ENCODE measurements at places on chromosomes 16 and 17.

DNA sequence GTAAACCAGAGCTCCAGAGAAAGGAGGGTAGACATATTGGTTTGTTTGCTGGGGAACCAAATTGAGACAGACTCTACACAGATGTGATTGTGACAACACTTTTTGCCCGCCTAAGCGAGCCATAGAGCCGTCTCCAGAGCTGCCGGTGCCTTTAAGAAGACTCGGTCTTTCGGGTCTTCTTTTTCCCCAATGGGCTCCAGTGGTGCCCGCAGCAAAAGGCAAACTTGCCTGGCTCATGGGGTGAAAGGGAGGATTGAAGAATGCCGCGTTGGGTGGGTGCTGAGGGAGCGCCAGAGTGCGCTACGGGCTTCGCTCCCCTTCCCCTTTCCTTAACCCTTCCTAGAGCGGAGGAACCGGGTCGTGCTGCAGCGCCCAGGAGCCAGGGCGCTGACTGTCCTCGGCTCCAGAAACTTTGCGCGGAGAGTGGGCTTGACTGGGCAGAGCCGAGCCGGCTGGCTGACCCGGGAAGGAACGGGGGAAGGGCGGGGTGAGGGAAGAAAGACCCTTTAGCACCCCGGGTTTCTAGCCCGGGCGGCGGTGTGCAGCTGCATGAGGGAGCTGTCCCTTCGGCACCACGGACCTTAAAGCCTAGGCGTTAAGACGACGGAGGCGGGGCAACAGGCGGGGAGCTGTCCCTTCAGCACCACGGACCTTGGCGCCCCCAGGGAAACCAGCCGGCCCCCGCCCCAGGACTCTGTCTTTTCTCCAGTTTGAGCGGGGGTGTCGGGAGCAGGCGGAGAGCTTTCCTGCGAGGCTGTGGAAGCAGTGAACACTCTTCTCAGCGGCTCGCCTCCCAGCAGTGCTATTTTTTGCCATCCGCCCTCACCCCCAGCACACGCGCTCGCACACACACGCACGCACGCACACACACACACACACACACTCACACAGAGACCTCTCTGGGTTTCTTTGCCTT is at the start of gene CACNG3:
TSS of gene CACNG3 (plus strand) at position 880 of the 916 bp plus-strand sequence. CDS start 420 bp downstream, outside the sequence.
- no peak for DNase-seq

DNA sequence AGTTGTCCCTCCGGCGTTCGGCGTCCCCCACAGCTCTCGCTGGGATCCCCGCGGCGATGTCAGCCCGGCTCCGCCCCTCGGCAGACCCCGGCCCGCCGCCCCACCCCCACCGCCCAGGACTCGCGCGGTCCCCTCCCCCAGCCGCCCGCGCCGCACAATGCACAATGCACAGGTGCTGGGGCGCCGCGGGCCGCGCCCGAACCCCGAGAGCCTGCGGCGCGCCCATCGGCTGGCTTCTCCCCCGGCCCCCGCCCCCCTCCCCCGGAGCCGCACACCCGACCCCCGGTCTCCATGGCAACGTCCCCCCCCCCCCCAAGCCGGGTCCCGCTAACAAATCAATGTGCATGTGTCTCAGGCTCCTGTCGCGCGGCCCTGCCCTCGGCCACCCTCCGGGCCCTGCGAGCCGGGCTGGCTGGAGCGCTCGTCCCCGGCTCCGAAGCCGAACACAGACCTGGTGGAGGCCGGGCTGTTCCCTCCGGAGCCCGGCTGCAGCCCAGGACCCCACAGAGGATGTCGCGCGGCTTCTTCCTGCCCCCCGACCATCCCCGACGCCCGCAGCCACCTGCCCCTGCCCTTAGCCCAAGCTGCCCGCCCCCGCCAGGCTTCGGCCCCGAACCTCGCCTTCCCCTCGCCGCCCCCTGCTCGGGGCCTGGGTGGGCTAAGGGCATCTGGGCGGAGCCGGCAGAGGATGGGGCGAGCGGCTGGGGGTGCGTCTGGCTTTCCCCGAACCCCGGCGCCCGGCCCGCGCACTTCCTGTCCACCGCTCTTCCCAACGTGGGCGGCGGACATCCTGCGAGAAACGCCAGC is 818 bp upstream of the CBX8 start:
- DNase-seq: no peak

- DNase-seq: no peak
These were observed 141.1 kb downstream of the MSI2 start for GRCh38 chr17:57397402-57397801.

- DNase-seq: no peak
These were observed 2.4 kb upstream of the CACNA1G start for GRCh38 chr17:50558091-50558490.

DNA sequence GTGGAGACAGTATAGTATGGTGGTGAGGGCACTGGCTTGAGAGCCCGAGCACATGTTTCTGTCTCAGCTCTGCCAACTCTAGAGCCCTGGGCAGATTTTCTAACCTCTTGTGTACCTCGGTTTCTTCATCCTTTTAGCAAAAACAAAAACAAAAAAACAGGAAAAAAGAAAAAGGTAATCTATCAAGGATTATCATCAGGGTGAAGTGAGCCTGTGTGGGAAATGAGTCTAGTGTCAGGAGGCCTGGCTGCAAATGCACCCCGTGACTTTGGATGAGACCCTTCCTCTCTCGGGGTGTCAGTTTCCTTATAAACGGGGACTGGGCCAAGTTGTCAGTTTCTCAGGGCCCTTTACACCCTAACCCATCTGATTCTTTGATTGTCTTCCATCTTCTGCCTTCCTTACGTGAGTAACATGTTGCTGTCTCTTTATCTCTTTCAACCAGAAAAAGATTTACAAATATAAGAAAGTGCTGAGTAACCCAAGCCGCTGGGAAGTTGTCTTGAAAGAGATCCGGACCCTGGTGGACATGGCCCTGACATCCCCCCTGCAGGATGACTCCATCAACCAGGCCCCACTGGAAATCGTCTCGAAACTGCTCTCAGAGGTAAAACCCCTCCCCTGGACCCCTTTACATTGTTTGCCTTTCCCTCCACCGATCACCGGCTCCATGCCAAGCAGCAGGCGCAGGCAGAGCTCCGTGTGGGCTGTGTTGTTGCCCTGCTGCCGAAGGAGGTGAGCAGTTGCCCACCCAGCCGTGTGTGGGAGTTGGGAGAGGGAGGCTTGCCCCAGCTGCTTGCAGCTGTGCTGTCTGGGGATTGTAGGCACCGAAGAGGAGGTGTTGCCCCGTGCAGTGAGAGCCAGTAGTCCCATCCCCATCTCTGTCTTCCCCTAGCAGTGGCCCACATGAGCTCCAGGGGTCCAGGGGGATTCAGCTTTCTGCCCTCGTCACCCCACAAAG is 127.1 kb upstream of the PLCG2 start:
- DNase-seq: no peak

DNA sequence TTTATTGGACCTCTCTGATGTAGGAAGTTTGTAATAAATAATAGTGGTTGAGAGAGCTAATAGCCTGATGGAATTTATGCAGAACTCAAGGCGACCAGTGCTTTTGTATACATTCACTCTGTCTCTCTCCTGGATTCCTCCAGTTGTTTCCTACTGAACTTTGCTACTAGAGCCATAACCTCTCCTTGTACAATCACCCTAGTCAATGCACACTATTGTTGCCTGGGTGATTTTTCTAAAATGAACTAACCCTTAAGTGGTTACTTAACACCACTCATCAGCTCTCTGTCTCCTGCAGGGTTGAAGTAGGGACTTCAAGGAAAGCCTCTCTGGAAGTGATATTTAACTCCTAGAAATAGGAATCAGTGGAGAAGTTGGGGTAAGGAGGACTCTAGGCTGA is 9.7 kb downstream of the PHKB start:
- DNase-seq: no peak

DNA sequence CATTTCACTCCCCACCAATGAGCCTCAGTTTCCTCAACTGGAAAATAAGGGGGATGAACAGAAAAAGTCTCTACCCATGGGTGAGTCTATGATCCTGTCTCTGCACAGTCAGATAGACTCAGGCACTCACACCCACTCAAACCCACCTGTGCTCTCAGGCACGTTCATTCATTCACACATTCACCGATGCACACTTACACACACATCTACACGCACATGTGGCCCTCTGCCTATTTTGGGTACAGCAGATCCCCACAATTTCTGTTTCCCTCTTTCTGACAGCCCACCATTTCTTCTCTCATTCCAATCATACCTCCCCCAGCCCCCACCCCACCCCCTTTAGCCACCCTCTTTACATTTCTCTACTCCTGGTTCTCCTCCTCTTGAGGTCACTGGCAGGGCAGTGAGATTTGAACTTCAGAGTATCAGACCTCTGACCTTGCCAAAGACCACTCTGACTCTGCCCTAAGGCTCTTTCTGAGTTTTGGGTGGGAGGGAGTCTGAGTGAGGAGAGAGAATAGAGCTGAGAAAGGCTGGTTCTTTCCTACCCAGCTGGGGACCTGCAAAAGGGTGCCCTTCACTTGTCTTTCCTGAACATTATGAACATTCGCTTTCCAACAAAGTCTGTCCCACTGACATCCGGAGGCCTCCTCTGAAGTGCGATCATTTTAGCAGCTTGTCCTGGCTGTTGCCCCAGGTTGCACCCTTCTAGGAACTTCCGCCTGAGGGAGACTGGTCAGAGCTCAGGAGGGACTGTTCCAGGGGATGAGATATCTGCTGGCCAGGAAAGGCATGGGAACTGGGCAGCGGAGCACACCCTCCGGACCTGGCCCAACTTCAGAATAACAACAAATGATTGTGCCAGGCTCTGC is 10.1 kb upstream of the COL1A1 start:
- DNase-seq: no peak

DNA sequence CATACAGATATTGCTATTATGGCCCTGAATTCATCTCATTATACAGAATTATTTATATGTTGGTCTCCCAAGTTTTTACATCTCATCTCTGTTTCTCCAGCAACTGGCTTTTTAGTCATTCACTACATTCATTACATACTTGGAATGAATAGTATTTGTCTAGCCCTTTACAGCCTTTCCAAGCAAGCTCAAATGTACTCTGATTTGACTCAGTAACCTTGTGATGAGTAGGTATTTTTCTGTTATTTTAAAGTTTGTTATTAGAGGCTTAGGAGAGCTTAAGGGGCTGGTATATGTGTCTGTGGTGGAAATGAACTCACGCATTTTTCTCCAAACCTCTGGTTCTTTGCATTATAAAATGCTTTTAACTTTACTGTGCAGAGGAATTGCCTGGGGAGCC is 224.7 kb downstream of the SNX29 start:
- DNase-seq: no peak

DNA sequence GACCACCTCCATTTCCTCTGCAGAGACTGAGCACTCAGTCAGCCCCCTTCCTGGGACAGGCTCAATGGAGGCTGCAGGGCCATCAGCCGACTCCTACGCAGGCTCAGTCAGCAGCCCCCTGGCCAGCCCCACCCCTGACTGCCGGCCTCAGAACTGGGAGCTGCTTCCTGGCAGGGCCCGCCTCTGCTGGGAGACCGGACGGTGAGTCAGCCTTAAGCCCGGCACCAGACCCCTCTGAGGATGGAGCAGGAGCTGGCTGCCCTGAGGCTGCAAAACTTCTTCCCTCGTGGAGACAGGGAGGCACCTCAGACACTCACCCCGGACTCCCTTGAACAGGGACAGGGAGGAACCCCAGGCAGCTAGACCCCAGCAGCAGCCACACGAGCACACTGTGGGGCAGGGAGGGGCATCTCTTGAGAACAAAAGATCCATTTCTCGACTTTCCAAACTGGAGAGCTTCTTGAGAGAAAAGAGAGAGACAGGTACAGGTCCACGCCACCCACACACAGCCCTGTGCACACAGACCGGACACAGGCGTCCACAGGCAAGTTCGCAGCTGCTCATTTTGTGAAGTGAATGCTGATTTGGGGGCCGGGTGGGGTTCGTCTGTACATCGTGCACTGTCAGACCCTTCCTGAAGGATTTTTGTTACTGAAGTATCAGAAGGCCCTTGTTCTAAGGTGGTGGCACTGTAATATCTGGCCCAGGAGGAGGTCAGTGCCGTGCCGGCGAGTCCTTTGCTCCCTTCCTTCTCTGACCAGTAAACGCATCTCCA is 1.3 kb upstream of the TUBB3 start:
- no peak for DNase-seq

- no peak for DNase-seq
These were observed 612.6 kb upstream of the C16orf82 start for GRCh38 chr16:26454102-26454501.

DNA sequence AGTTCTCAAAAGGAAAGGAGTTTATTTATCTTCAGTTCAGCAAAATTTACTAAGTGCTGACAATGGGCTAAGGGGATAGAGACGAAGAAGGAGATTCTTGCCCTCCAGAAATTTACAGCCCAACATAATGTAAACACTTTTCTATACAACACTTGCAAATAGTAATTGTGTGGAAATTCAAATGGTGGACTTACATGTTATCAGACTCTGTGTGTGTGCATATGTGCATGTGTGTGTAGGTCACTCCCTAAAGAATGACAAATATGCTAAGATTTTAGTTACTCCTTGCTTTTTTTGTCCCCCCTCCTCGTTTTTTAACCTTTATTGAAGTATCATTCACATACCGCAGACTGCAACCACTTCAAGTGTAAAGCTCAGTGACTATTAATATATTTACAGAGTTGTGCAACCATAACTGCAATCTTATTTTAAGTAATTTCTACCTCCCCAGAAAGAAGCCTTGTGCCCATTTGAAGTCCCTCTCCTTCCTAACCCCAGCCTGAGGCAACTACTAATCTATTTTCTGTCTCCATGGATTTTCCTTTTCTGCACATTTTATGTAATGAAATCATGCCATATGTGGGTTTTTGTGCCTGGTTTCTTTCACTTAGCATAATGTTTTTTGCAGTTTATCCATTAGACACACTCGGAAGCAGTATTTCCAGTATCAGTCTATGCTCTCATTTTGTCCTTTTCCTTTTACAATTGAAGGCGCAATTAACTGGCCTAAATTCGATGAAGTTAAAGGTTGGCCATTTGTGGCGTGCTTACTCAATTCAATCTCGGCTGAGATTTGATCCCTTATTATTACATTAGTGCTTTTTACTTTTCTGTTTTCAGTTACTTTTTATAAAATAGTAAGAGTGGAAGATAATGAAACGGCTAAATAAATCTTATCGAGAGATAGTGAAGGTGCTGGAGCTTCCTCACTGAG is 318.4 kb downstream of the HAPSTR1 start:
- no peak for DNase-seq

DNA sequence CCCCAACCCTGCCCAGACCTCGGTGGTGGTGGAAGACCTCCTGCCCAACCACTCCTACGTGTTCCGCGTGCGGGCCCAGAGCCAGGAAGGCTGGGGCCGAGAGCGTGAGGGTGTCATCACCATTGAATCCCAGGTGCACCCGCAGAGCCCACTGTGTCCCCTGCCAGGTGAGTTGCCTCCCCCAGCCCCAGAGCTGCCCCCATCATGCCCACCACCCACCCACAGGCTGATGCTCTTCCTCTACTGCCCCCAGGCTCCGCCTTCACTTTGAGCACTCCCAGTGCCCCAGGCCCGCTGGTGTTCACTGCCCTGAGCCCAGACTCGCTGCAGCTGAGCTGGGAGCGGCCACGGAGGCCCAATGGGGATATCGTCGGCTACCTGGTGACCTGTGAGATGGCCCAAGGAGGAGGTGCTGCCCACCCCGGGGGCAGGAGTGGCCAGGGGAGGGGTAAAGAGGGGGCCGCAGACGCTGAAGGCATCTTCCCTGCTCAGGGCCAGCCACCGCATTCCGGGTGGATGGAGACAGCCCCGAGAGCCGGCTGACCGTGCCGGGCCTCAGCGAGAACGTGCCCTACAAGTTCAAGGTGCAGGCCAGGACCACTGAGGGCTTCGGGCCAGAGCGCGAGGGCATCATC is 8.4 kb downstream of the GALK1 start:
- DNase-seq: no peak

- no peak for DNase-seq
These were observed 51.8 kb downstream of the TEKT5 start for GRCh38 chr16:10642964-10643363.

All from esophagus squamous epithelium (tissue), 5 donors.